Activated CD4-positive, alpha-beta T cell treated with anti-CD3 and anti-CD28 coated beads for 48 hours (primary cell): ENCODE measurements at places on chromosomes 1 and 21.

GRCh38 chr1:54245501-54245900, 45.5 kb downstream of the MRPL37 start:
- no peak for DNase-seq

- DNase-seq: no peak
These were observed 8.7 kb upstream of the MYOC start for GRCh38 chr1:171661076-171661650.

- no peak for DNase-seq
These were observed 645.2 kb downstream of the LMO4 start for GRCh38 chr1:87973896-87974295.

DNA sequence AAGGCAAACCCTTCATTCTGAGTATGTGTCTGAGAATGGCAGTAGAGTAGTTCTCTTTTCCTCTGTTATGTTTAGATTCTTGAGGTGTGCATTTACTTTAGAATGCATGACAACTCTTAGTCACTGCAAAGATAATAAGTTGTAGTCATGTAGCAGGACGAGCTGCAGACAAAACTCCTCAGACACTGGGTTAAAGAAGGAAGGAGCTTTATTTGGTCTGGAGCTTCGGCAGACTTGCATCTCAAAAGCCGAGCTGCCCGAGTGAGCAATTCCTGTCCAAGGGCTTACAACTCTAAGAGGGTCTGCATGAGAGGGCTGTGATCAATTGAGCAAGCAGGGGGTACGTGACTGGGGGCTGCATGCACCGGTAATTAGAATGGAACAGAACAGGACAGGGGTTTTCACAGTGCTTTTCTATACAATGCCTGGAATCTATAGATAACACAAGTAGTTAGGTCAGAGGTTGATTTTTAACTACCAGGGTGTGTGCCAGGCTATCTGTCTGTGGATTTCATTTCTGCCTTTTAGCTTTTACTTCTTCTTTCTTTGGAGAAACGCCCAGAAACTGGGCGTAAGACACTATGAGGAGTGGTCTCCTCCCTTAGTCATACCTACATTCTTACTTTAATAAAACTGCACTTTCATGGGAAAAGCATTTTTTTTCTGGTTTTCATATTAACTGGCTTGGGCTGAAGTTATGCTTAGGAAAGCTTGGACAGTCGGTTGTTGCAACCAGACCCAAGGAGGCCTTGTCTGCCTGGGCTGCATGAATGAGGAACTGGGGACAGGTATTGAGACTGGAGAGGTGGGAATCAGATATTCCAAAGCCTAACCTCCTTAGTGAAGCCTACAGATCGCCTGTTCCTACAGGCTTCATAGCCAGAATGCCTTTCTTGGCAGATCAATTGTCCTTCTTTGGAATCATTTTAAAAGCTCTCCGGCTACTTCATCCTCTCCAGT, 115.1 kb downstream of the RHOU start:
- no peak for DNase-seq

DNA sequence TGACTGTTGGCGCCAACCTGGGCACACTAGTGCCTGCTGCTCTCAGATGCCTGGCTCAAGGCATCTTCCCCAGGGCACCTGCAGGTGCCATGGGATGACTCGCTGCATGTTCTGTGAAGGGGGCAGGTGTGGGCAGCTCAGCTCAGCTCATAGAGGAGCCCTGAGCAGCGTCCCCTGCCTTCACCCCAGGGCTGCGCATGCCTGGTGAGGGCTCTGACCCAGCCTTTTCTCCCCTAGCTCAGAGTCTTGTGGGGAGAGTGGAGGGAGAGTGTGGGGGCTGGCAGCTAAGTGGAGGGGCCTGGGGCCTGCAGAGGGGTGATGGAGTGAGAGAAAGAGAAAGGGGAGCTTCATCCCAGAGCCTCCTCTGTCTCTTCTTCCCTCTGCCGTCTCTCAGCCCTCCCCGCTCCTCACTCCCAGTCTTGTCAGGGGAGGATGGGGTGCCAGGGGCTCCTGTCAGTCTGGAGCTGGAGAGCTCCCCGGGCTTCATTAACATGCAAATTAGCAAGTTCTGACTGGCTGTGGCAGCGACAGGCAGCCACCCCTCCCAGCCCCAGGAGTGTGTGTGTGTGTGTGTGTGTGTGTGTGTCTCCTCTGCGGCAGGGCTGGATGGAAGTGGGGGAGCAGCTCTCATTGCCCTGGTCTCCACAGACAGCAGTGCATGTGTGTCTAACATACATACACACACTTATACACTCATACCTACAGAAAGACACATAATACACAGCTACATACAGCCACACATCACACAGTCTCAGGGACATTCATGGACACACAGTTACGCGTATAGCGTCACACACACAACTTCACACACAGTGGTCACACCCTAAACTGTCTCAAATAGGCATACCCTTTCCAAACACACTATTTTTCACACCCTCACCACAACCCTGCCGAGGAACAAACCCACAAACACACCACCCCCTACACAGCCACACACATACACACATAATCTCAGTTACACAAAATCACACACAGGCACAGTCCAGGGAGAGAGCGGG, 34.0 kb downstream of the FOXO6 start:
- DNase-seq: no peak

DNA sequence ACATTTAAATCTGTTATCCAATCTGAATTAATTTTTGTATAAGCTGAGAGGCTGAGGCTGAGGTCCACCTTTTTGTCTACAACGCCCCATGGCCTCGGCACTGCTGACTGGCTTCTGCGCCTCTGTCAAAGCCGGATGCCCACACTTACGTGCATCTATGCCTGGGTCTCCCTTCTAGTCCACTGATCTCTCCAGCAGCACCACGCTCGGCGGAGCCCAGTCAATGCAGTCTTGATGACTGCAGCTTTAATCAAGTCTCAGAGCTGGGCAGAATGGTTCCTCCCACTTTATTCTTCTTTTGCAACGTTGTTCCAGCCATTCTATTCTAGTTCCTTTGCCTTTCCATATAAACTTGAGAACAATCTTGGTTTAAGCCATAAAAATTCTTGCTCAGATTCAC, 9.4 kb downstream of the PRDM15 start:
- DNase-seq: no peak

- DNase-seq: peak; percentile 94
These were observed 37.3 kb upstream of the TMEM222 start for GRCh38 chr1:27284425-27285273.
